ENCODE measurements at places on chromosomes 12 and 14.

DNA sequence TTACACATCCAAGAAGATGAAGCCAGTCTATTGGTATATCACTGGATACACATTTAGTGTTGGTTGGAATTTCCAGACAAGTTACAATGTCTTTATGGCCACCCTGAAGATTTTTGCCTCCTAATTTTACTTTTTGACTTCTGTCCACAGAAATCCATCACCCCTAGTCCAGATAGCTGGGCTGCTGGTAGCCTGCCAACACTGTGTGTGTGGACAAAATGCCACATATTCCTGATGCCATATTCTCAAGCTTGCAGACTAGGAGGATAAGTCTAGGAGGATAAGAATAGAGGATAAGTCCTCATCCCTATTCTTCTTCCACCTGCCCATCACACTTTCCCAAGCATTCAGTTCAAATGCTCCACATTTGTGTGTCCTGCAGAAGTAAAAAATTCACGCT lies 4.6 kb downstream of the ESR2 start:
- no peak for DNase-seq

- DNase-seq, result no peak
Observed at GRCh38 chr12:22190-22529, 44.4 kb upstream of the IQSEC3 start.

GRCh38 chr12:30863839-30864238 lies 62.7 kb upstream of the TSPAN11 start:
- no peak for DNase-seq

- DNase-seq, result no peak
Observed at GRCh38 chr12:120126635-120127005, 10.1 kb upstream of the RAB35 start.

DNA sequence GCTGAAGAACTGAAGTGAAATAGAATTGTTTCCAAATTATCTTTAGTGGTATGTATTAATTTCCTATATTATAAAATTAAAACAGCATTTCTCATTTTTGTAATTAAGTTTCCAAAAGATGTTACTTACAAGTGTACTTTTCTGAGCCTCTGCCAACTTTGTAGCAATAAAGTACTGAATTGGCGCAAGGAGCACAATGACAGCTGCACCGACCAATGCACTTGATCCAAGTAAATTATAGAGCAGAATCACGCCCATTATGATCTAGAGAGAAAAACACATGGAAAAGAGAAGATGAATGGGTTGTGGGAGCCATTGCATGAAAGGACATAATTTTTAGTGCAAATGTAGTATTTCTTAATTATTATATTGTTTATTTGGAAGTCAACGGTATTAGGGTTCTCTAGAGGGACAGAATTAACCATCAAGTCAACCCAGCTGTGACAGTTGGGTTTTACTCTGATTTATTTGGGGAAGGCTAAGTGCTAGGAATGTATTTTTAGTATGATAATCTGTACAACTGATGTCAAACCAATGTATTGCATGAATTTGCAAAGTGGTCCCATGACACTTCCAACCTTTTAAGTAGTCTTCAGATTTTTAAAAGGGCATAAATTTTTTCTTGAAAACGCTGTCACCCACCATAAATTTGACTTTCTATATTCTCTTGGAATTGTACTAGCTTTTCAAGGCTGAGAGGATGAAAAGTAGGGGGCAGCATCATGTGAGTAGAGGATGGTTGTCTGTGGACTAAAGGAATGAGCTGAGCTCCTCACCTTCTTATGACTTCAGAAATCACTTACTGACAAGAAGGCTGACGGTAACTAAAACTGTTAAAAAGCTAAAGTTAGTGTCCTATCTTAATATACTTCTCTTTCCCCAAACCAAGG lies 33.0 kb downstream of the ABCC9 start:
- DNase-seq, result no peak

DNA sequence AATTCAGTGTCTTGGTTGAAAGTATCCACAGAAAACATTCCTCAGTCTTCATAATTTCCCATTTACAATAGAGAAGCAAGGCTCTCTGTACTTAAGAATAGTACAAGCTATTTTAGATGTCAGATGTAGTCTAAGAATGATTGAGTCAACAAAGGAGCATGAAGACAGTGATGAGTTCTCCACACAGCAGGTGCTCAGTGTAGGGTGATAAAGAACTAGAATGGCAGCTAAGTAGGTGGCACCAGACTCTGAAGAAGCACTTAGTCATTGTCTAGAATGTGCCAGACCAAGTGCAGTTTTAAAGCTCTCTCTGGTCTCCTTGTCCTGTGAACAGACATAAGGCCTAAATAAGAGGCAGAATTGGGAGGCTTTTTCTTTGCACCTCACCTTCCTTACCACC lies 504.6 kb downstream of the NRXN3 start:
- no peak for DNase-seq

GRCh38 chr12:89244536-89244935 lies 107.8 kb downstream of the DUSP6 start:
- no peak for DNase-seq

DNA sequence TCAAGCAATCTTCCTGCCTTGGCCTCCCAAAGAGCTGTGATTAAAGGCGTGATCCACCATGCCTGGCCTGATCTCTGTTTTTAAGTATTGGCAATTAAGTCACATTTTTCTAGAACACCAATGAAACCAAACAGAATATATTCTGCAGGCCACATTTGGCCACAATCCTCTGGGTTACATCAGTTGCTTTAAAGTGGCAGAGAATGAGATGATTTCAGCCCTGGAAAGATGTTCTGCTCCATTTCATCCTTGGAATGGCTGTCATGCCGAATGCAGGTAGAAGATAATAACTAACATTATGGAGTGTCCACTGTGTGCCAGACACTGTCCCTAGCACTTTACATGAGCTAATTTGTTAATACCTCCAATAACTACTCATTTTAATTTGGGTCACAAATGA lies 154.4 kb downstream of the PTPN11 start:
- no peak for DNase-seq

GRCh38 chr14:55336162-55336561 lies 64.9 kb downstream of the FBXO34 start:
- DNase-seq, result no peak

DNA sequence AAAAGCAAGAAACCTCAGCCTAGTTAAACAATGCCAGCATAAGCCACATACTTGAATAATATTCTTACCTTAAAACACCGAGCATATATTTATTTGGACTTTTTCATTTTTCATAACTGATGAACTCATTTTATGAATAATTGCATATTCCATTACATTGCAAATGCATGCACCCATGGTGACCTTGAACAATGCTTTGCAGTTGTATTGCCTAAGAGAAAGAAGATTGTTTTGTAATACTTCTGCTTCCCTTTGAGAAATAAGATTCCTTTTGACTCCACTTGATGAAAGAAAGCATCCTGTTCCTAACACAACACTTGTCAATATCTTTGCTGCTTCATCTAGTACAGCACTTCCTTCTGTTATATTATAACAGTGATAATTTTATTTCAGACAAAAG lies 1182.2 kb downstream of the FLRT2 start:
- no peak for DNase-seq

DNA sequence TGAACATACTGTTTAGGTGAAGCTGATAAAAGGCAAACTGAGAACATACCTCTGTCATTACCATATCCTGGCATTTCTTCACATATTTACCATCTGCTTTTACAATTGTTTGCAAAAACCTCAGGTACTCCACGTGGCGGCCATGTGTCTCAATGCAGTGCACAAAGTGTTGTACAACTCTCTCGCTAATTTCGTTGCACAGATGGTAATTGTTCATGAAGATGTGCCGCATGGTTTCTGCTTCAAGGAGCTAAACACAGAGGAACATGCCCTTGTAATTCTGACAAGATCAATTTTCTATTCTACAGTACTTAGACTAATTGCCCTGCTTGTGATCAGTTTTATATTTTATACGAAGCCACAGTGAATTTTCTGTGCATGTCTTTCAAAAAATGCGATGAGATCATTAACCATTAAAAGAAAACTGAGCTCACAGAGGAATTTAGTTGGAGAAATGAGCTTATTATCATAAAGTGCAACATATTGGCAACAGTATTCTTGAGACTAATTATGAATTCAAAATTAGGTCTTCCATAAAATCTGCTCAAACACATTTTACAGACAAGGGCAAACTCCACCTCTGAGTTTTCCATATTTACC lies 233.8 kb downstream of the ITPR2 start:
- no peak for DNase-seq

- DNase-seq, result no peak
Observed at GRCh38 chr14:67482231-67483164, 6.0 kb downstream of the TMEM229B start.

GRCh38 chr12:84738481-84738972 lies 174.1 kb downstream of the SLC6A15 start:
- DNase-seq, result no peak

DNA sequence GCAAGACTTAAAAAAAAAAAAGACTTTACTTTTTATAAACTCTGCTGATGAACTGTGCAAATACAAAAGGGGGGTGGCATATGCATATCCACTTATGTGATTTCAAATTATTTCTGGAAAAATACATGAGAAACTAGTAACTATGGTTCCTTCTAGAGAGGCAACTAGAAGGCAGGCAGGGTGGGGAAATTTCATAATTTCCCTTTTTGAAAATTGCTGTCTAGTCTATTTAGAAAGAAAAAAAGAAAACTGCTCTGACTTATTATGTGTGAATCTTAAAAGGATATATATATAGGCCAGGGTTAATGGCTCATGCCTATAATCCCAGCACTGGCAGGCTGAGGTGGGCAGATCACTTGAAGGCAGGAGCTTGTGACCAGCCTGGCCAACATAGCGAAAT lies 42.3 kb downstream of the ANAPC7 start:
- no peak for DNase-seq

DNA sequence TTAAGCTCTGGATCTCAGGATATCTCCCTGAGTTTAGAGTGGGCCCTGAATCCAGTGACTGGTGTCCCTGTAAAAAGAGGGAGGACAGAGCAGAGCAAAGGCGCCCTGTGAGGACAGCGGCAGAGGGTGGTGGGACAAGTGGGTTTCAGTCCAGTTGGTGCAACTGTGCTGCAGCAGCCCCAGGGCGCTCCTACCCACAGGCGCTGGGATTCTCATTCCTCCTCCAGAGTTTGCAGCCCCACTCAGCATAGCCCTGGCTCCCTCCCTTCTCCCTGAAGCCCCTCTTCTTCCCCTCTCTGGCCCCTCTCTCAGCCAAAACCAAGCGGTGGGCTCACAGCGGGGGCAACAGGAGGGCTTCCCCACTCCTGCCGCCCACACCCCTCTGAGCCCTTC lies 1.6 kb downstream of the TMEM179 start:
- no peak for DNase-seq

- DNase-seq, result no peak
Observed at GRCh38 chr12:82672811-82673495, 13.8 kb upstream of the TMTC2 start.

GRCh38 chr14:102907303-102907844 lies 15.1 kb upstream of the AMN start:
- no peak for DNase-seq

DNA sequence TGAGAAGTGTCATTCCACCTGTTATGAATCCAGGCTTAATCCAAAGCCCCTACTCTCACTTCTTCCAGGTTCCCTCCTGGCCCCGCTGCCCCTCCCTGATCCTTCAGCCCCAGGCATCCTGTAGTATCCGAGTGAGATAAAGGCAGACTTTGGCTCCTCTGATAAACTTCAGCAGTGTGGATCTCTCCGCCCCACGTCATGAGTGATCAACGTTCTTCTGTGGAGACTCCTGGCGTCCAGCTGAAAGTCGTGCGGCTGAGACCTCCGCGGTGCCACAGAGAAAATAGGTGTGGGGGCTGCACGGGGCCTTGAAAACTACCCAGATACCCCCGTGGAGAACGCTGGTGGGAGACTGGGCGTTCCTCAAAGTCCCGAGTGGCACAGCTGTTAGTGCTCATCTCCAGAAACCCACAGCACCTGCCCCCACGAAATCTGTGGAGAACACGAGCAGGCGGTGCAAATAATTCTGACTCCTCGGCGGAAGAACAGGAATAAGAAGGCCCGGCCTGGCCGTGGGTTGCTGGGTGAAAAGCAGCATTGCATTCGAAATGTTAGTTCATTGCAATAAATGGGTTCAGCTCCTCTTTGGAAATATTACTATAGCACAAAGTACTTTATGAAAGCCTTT lies 180.0 kb upstream of the RGS6 start:
- no peak for DNase-seq

DNA sequence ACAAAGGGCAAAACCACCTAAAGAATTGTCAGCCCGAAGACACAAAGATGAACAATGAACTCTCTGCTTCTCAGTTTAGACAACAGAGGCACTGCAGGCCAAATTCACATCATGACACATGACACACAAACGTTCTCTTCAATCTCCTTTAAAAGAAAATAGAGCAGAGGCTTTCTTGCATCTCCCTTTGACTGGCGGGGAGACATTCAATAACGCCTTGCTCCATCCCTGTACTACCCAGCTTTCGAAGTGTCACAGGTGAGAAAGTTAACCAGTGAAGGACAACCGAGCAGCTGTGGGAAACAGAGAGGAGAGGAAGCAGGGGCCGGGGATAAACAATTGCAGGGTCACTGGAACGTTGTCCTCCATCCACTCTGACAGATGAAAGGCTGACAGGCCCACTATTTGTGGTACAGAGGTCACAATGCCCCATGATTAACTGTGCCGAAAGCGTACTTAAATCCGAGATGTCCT lies 130.8 kb downstream of the PHLDA1 start:
- DNase-seq, result no peak

DNA sequence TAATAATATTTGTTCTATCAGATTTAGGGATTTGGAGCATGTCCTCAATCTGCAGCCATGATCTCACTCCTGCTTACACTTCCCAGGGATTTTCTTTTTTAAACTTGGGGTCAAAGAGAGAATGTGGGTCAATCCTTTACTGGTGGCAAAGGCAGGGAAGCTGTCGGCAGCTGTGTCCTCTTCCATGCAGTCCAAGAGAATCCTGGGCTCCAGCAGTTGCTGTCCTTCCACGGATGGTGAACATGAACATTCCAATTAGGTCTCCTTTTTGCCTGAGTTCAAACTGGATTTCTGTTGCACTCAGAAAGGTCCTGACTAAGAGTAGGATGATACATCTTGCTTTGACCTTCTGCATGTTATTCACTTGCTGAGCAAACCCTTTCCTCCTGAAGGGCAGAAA lies 73.9 kb downstream of the ARL6IP4 start:
- no peak for DNase-seq

DNA sequence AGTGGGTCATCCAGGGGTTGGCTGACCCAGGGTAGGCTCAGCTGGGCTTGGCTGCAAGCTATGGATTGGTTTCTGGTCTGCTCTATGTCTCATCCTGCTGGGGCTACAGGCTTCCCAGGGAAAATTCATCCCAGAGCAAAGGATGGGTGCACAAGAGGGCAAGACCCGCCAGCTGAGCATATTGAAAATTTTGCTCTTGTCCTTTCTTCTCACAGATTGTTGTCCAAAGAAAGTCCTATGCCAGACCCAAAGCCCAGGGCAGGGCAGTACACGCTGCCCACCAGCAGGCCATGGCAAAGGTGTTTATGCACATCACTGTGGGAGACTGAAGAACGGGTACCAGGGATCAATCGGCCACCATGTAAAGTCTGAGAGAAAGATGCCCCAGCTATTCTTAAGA lies 95.3 kb upstream of the PARP11 start:
- no peak for DNase-seq

GRCh38 chr12:115886666-115887065 lies 390.8 kb downstream of the MED13L start:
- DNase-seq, result no peak
